ENCODE measurements at places on chromosomes 3 and 15.

- no peak for DNase-seq
Measured at GRCh38 chr3:187843654-187844053, 98.4 kb upstream of the BCL6 start.

GRCh38 chr3:114455432-114455831 is 161.6 kb downstream of the TIGIT start:
- DNase-seq = no peak

DNA sequence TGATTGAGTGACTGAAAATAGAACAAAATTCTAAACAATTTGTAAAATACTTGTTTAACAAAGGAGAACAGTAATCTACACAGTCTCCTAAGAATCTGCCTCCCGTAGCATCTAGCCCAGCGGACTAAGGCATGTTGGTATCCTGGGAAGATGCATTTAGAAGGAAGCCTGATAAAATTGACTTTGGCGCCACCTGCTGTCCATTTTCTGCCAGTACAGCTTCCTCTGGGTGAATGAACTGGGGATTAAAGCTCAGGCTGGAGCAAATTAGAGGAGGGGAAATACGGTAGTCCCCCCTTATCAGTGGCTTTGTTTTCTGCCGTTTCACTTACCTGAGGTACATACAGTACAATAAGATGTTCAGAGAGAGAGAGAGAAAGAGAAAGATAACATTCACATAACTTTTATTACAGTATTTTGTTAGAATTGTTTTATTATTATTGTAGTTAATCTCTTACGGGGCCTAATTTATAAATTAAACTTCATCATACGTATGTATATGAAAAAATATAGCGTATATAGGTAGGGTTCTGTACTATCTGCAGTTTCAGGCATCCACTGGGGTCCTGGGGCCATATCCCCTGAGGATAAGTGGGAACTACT is 191.6 kb downstream of the GAP43 start:
- DNase-seq = peak; percentile 83

DNA sequence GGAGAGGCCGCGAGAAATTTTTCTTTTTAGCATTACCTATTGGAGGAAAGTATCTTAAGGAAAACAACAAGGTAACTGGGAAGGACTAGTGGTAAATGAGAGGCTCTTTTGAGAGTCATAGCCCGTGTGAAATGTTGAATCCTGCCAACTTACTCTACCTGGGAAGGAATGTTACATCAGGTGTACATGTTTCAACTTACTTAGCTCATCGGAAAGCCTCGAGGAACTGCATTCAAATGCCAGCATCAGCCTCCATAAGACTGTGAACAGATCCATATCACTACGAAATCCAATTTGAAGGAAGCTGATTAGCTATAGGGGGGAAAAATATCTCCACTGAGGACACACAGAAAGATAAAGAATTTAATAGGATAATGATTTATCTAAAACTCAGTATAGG is 72.3 kb upstream of the PDZRN3 start:
- no peak for DNase-seq

DNA sequence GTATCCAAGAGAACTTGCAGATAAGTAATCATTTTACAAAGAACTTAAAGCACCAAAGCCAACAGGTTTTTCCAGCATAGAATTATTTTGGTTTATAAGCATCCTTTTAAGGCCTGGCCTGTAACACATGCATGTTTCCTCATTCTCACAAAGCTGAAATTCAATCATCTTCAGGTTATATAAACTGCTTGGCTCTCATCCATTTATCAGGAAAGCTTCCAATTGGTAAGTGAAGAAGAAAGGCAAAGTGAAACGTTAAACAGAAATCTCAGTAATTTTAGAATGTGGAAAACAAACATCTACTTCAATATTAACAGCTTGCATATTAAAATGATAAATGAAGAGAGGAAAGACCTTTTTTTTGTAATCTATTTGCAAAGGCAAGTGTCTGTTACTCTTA is 1.6 kb downstream of the SERP1 start:
- peak; percentile 32 for DNase-seq

- peak; percentile 66 for DNase-seq
Measured at GRCh38 chr15:32877252-32878019, 159.6 kb downstream of the GREM1 start.

DNA sequence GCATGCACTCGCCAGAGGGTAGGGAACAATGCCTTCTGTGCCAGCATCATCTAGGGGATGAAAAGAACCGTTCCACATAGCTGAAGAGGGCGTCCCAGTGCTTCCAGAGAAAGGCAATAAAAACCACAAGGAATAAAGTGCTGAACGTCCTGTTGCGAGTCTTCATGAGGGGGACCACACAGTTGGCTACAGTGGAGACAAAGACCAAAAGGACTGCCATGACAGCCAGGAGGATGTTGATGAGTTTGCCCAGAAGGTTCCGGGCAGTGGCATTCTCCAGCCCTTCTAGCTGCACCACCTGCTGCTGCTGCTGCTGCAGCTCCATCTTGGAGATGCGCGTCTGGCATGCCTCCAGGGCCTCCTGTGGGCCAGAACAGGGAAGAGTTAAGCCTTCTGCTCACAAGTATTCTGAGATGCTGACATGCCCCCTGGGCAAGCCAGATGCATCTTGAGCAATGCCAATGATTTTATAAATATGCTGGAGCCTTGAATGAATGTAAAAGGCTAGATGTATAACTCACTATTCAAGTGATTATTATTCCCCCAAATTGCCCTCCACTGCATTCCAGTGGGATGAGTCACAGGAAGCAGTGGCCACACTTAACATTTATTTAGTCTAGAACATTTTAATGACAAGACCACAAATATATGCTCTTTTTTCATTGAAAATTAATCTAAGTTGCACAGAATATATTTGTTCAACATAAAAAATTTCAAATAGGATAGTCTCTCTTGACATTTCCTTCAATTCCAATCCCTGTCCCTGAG is 45.1 kb upstream of the PLXND1 start:
- DNase-seq = peak; percentile 90

DNA sequence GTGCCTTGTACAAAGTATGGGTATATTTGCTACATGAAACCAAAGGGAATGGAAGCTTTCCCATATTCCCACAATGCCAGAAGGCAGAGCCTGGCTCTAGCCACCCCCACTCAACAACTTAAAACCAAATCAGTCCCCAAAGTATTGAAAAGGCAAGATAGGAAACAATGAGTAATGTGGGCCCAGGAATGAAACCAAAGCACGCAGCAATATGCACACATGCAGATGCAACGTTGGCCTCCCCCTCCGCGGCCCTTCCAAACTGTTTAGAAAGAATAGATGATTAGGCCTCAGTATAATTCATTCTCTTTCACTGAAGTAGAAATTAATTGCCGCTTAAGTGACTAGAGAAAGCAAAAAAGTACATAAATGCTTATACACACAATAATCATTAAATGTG is 59.1 kb downstream of the THRB start:
- DNase-seq = no peak

Measured in ELR (cell line).